ENCODE measurements at places on chromosomes 13 and 19.

GRCh38 chr13:62997038-62997599 is 1581.5 kb upstream of the PCDH20 start:
- no peaks in the 10 kb centered on the region for H3K27me3 ChIP-seq
- no peaks in the 10 kb centered on the region for H3K36me3 ChIP-seq
- H3K4me3 ChIP-seq = no peak overlapping the region
- H3K27ac ChIP-seq = no peak overlapping the region

DNA sequence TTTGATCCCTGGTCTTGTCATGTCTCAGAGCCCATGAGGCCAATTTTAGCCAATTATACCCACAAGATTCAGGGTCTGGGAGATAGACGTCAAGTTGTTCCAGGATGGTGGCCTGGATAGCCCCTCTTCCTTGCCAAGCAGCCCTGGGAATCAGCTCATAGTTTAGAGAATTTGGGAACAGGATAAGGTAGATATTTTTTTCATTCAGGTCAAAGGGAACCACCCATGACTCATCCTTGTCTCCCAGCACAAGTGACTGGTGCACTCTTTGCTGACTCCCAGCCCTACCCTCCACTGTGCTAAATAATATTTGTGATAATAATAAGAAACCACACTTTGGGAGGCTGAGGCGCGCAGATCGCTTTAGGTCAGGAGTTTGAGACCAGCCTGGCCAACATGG is 17.1 kb upstream of the S1PR4 start:
- DNase-seq = no peak
- H3K4me3 ChIP-seq = no peak overlapping the region
- H3K27ac ChIP-seq = no peak overlapping the region
- H3K27me3 ChIP-seq = no peaks in the 10 kb centered on the region

- no peak overlapping the region for H3K4me3 ChIP-seq
- DNase-seq = no peak
- H3K4me1 ChIP-seq = no peaks in the 10 kb centered on the region
- H3K36me3 ChIP-seq = no peaks in the 10 kb centered on the region
Measured at GRCh38 chr13:34749046-34749445, 193.0 kb upstream of the NBEA start.

- no peaks in the 10 kb centered on the region for H3K4me1 ChIP-seq
- no peaks in the 10 kb centered on the region for H3K27me3 ChIP-seq
- no peaks in the 10 kb centered on the region for H3K36me3 ChIP-seq
- H3K4me3 ChIP-seq = no peak overlapping the region
- no peak for DNase-seq
- no peak overlapping the region for H3K27ac ChIP-seq
Measured at GRCh38 chr19:31068268-31068667, 281.0 kb downstream of the TSHZ3 start.

- peaks cover 18% of the 10 kb centered on the region for H3K4me1 ChIP-seq
- DNase-seq = no peak
- H3K27ac ChIP-seq = no peak overlapping the region
- H3K36me3 ChIP-seq = no peaks in the 10 kb centered on the region
Measured at GRCh38 chr19:47427241-47428176, 8.2 kb upstream of the MEIS3 start.

- no peaks in the 10 kb centered on the region for H3K36me3 ChIP-seq
- peaks cover 28% of the 10 kb centered on the region for H3K4me1 ChIP-seq
- H3K27me3 ChIP-seq = no peaks in the 10 kb centered on the region
- no peak overlapping the region for H3K27ac ChIP-seq
- DNase-seq = no peak
Measured at GRCh38 chr19:49692147-49692506, 1.2 kb downstream of the CPT1C start.

- no peak overlapping the region for H3K27ac ChIP-seq
- no peaks in the 10 kb centered on the region for H3K36me3 ChIP-seq
- H3K27me3 ChIP-seq = no peaks in the 10 kb centered on the region
- no peaks in the 10 kb centered on the region for H3K4me1 ChIP-seq
- no peak overlapping the region for H3K4me3 ChIP-seq
Measured at GRCh38 chr13:45575146-45575829, 40.3 kb downstream of the ERICH6B start.

GRCh38 chr19:29564574-29565005 is 38.8 kb downstream of the VSTM2B start:
- H3K4me1 ChIP-seq = no peaks in the 10 kb centered on the region
- no peak for DNase-seq
- H3K27ac ChIP-seq = no peak overlapping the region
- H3K27me3 ChIP-seq = no peaks in the 10 kb centered on the region
- H3K4me3 ChIP-seq = no peak overlapping the region
- no peaks in the 10 kb centered on the region for H3K36me3 ChIP-seq

GRCh38 chr19:49801401-49801888 is 11.6 kb downstream of the FUZ start:
- no peaks in the 10 kb centered on the region for H3K27me3 ChIP-seq
- no peak overlapping the region for H3K27ac ChIP-seq
- no peak overlapping the region for H3K4me3 ChIP-seq

DNA sequence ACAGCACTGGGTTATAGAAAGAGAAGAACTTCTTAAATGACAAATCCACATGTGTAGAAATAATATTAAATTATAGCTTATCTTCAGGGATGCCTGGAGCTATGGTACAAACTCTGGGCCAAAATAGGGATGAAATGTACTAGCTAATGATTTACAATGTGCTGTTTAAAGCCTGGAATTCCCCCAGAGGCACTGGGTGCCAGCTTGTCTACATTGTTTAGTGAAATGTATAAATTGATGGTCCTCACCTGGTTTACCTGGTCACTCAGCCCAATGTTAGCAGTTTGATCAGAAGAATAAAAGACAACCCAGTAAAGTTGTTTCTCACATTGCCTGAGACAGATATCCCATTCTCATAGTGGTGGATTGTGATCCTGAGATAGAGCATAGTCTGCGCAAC is 597.2 kb downstream of the DIAPH3 start:
- H3K36me3 ChIP-seq = no peaks in the 10 kb centered on the region
- no peak overlapping the region for H3K4me3 ChIP-seq
- H3K4me1 ChIP-seq = no peaks in the 10 kb centered on the region
- H3K27ac ChIP-seq = no peak overlapping the region

DNA sequence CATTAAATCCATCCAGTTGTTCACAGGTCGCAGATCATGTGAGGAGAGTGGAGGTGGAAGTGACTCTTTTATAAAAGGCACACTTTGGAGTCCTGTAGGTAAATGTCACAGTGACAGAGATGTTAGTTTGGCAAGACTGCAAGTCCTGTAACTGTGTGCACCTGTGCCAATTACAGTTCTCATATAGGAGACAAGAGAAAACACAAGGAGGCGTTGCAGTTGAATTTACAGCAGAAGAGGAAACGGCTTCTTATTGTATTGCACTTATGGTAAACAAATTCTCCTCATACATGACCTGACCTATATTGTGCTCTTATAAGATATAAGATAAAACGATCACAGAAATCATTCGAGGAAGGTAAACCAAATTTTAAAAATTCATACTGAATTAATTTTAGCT is 732.8 kb upstream of the SLC10A2 start:
- no peak overlapping the region for H3K4me3 ChIP-seq
- no peak overlapping the region for H3K27ac ChIP-seq
- H3K27me3 ChIP-seq = no peaks in the 10 kb centered on the region

- H3K36me3 ChIP-seq = no peaks in the 10 kb centered on the region
- no peaks in the 10 kb centered on the region for H3K27me3 ChIP-seq
- H3K4me1 ChIP-seq = no peaks in the 10 kb centered on the region
- no peak overlapping the region for H3K27ac ChIP-seq
- DNase-seq = no peak
Measured at GRCh38 chr13:78569029-78569428, 34.3 kb downstream of the POU4F1 start.

GRCh38 chr13:100594731-100595130 is 6.1 kb upstream of the GGACT start:
- no peak overlapping the region for H3K27ac ChIP-seq
- H3K4me1 ChIP-seq = no peaks in the 10 kb centered on the region
- no peaks in the 10 kb centered on the region for H3K36me3 ChIP-seq
- H3K27me3 ChIP-seq = no peaks in the 10 kb centered on the region

DNA sequence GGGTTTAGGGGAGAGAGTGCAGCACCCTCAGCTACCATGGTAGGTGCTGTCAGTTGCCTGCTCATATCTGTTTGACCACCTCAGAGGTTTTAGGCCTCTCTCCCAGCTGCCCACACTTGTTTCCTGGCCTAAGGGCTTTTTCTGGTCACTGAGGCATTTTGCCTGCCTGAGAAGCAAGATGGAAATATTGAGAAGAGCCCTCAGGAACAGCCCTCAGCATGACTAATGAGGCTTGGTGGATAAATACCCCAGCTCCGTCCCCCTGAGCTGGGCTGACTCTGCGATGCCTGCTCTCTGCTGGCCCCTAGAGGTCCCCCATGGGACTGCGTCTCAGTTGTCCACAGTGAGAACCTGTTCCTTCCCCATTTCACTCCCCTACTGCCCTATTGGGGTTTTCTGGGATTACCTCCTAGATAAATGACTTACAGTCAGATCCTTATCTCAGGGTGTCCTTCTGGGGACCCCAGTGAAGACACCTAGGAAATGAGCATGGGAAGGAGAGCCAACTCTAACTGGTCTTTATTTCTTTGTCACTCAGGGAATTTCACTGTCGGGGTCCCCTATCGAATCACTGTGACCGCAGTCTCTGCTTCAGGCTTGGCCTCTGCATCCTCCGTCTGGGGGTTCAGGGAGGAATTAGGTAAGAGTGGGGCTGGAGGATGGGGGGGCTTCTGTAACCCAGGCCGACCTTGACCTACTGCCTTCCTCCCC is 13.3 kb downstream of the PALM3 start:
- DNase-seq = no peak
- H3K36me3 ChIP-seq = no peaks in the 10 kb centered on the region
- no peaks in the 10 kb centered on the region for H3K4me1 ChIP-seq
- no peaks in the 10 kb centered on the region for H3K27me3 ChIP-seq

- no peaks in the 10 kb centered on the region for H3K36me3 ChIP-seq
- H3K27me3 ChIP-seq = no peaks in the 10 kb centered on the region
- no peak overlapping the region for H3K27ac ChIP-seq
- H3K4me3 ChIP-seq = no peak overlapping the region
Measured at GRCh38 chr13:38900188-38900587, 90.4 kb downstream of the STOML3 start.

DNA sequence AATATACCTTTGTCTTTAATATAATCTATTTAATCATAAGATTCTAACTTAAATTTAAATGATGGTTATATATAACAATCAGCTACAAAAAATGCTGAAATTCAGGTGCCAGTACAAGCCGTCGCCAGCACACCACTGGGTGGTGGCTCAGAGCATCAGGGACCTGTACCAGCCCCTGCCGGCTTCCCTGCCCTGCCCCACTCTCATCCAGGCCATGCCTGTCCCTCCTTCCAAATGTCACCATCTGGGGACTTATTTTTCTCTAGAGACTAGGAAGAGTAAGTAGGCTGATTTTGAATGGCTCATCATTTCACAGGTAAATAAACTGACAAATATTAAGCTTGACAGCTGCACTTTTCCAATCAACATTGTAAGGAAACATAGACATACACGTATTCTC is 1.6 kb downstream of the METTL21C start:
- no peak overlapping the region for H3K4me3 ChIP-seq
- H3K27ac ChIP-seq = no peak overlapping the region
- no peaks in the 10 kb centered on the region for H3K27me3 ChIP-seq
- no peaks in the 10 kb centered on the region for H3K4me1 ChIP-seq

GRCh38 chr19:6736169-6736916 is 1.0 kb downstream of the GPR108 start:
- H3K27ac ChIP-seq = peak overlapping the region; percentile 89
- peaks cover 13% of the 10 kb centered on the region for H3K36me3 ChIP-seq
- H3K4me1 ChIP-seq = peaks cover 21% of the 10 kb centered on the region
- peak overlapping the region; percentile 96 for H3K4me3 ChIP-seq
- H3K27me3 ChIP-seq = no peaks in the 10 kb centered on the region

GRCh38 chr13:110557082-110557481 is 4.4 kb downstream of the RAB20 start:
- no peaks in the 10 kb centered on the region for H3K36me3 ChIP-seq
- no peak overlapping the region for H3K4me3 ChIP-seq
- no peaks in the 10 kb centered on the region for H3K4me1 ChIP-seq
- DNase-seq = no peak

DNA sequence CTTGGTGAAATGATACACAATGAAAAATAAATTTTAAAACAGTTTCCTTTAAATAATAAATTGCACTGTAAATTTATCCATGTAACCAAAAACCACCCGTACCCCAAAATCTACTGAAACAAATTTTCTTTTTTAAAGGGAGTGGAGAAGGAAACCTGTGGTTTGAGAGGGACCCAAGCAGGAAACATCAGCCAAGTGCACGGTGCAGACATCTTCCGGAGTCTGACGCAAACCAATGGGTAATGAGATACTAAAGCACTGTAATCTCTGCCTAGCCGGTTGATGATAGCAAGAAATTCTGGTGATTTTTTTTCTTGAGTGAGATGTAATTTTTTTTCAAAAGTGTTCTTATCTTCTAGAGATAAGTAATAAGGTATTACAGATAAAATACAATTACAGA is 115.4 kb downstream of the ABCC4 start:
- DNase-seq = no peak
- no peaks in the 10 kb centered on the region for H3K36me3 ChIP-seq
- no peak overlapping the region for H3K4me3 ChIP-seq
- no peak overlapping the region for H3K27ac ChIP-seq
- H3K27me3 ChIP-seq = no peaks in the 10 kb centered on the region

DNA sequence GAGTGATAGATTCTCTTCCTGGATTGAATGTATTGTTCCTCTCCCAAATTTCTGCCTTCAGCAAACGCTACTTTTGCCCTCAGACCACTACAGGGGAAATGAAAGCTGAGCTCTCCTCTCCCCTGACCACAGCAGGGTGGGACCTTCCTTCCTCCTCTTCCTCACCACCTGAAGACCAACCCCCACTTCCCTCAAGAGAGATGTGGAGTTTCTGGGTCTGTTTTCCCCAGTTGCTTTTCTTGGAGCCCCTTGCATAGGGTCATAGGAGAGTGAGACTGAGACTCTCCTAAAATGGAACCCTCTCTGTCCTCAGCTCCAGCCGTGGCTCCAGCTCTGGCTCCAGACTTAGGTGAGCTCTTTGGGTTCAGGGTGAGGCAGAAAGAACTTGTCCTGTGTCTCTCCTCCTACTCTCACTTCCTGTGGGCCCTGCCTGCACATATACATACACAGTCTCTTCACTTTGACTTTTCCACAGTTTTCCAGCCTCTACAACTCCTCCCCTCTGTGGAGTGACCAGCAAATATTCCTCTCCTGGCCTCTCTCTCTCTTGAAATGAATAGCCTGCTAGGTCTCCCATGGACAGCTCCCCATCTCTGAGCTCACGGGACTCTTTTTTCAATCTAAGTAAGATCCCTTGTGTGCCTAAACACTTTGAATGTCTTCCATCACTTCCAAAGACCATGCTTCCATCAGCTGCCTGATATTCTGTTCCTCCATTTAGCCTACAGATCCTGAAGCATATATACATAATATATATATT is 19.2 kb upstream of the ZNF175 start:
- no peak overlapping the region for H3K27ac ChIP-seq
- H3K36me3 ChIP-seq = no peaks in the 10 kb centered on the region
- no peak overlapping the region for H3K4me3 ChIP-seq
- no peaks in the 10 kb centered on the region for H3K27me3 ChIP-seq
- no peaks in the 10 kb centered on the region for H3K4me1 ChIP-seq

All from thoracic aorta (tissue), 2 donors.